ENCODE measurements at places on chromosomes 11 and 22.

GRCh38 chr11:111006227-111006626, 239.3 kb upstream of the POU2AF2 start:
- no peak for DNase-seq

DNA sequence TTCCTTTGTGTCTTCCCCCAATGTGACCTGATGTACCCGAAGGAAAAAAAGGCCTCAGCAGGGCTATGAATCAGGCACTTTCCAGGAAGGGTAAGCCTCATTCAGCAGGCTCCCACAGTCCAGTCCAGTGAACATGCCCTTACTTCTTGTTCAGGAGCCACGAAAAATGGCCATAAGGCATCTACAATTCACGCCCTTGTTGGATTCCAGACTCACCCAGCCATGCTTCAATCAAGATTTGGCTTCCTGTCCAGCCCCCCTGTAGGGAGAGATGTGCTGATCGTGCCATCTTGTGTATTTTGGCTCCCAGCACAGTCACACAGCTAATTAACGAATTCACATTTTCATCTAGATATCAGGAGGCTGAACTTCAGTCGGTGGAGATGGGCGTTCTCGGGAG, 9.9 kb upstream of the KCNJ5 start:
- DNase-seq = no peak

DNA sequence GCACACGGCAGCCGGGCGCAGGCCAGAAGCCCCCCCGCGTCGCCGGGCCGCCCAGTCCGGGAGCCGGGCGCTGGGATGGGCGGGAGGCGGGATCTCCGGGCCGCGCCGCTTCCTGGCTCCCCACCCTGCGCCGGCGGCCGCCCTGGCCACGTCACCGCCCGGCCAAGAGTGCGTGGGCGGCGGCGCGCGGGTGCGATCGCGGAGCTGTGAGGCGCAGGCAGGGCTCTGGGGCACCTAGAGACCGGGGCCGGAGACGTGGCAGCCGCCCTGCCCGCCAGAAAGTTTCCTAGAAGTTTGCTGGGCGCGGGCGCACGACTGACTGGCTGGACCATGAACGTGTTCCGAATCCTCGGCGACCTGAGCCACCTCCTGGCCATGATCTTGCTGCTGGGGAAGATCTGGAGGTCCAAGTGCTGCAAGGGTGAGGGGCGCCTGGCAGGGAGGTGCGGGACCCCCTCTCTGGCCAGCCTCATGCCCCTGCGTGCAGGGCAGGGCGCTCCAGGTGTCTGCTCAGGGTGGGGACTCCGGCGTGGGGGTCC, at the start of gene KDELR3:
Gene KDELR3 (plus strand): TSS at position 193 of the 539 bp plus-strand sequence. CDS start 138 bp downstream, at position 331.
- no peak for DNase-seq

- no peak for DNase-seq
Observed at GRCh38 chr22:48832592-48832991, 995.1 kb downstream of the BRD1 start.

GRCh38 chr11:128645968-128646367, 47.9 kb upstream of the FLI1 start:
- no peak for DNase-seq

- DNase-seq = peak; percentile 95
Observed at GRCh38 chr22:35399678-35400500, at the start of gene MCM5. Gene MCM5, plus strand, starts transcription at chr22:35400140. Its CDS starts 299 bp downstream, at chr22:35400439.

GRCh38 chr22:20408891-20409290, 14.9 kb downstream of the ZNF74 start:
- DNase-seq = no peak

- no peak for DNase-seq
Observed at GRCh38 chr22:26887916-26888315, 230.5 kb downstream of the MIAT start.

DNA sequence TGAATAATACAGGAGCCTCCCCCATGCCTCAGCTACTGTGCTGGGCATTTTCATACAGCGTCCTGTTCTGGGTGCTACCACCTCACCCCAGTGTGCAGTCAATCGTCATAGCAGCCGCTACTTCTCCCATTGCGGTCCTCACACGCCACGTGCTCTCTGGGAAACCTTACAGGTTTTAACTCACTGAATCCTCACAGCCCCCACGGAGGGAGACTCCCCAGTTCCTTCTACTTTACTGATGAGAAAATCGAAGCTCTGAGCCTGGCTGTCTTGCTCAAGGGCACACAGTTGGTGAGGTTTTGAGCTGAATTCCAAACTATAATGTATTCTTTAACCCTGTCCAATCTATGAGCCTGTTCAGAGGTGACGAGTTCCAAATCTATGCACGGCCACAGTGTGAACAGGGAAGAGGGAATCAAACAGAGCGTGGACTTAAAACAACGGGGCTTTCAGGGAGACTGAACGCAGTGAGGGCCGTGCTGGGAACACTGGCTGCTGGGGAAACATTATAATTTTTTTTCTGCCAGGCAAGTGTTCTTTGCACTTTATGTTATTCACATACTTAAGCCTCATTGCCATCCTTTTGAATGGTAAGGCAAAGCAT, 421.5 kb downstream of the BRD1 start:
- DNase-seq = no peak

DNA sequence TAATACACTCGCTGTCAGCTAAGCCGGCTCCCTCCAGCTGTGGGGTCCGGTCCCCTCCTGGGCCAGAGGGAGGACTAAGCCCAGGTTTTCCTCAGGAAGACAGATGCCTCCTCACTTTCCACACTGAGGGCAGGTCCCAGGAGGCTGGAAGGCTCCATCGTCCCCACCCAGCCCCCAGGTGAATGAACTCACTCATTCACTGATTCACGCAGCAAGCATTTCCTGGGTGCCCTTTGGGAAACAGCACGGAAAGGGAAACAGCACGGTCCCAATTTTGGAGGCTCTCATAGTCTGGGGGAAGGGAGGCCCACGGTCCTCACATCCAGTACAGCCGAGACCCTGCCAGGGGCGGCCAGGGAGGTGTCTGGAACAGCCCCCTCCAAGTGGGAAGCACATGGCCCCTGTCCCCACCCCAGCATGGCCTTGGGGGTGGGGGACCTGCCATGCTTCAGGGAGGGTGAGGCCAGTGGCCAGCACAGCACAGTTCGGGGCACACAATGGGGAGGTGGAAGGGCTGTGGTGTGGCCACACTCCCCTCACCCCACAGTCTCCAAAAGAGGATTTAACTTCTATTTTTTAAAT, 9.3 kb upstream of the TH start:
- no peak for DNase-seq

DNA sequence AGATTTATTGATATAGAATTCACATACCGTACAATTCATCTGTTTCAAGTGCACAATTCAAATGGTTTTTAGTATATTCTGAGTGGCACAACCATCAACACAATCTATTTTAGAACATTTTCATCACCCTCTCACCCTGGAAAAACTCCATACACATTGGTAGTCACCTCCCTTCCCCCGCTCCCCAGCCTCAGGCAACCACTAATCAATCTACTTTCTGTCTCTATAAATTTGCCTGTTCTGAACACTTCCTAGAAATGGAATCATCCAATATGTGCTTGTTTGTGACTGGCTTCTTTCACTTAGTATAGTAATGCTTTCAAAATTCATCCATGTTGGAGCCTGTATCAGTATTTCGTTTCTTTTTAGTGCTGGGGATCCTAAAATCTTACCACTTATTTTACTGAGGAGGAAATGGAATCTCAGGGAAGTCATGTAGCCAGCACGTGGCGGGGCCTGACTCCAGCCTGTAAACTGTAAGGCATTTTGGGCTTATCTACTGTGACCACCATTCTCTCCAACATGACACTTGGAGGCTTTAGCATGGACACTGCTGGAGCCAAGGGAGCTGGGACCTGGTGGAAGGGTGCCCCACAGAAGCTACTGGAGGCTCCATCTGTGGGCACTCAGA, 905 bp upstream of the UCP3 start:
- DNase-seq = no peak

- no peak for DNase-seq
Observed at GRCh38 chr11:57336111-57336666, 497 bp upstream of the SSRP1 start.

GRCh38 chr22:49638788-49639187, 188.9 kb downstream of the BRD1 start:
- DNase-seq = no peak

DNA sequence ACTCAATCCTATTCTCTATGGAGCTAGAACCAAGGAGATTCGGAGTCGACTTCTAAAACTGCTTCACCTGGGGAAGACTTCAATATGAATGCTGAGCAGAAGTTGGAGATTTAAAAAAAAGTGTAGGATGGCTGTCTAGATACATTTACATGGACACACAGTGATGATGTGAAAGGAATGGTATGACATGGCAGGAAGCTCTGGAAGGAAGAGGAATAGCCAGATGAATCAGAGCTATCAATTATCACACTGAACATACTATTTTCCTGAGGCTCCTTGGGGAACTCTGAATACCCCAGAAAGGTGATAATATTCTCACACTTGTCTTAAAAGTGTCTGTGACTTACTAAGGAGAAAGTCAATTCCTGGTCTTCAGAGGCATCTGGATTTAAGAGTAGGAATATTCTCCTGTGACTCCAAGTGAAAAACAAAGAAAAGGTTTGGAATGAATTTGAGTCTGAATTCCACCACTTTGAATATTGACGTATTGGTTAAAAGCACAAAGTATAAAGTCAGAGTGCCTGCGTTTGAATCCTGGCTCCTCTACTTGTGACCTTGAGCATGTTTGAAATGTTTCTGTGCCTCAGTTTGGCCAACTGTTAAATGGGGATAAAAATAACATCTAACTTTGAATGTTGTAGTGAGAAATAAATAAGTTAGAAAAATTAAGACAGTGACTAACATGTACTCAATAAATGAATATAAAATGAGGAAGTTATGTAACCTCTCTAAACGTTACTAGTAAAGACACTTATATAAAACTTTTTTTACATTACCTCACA, 1.3 kb downstream of the OR52D1 start:
- no peak for DNase-seq

DNA sequence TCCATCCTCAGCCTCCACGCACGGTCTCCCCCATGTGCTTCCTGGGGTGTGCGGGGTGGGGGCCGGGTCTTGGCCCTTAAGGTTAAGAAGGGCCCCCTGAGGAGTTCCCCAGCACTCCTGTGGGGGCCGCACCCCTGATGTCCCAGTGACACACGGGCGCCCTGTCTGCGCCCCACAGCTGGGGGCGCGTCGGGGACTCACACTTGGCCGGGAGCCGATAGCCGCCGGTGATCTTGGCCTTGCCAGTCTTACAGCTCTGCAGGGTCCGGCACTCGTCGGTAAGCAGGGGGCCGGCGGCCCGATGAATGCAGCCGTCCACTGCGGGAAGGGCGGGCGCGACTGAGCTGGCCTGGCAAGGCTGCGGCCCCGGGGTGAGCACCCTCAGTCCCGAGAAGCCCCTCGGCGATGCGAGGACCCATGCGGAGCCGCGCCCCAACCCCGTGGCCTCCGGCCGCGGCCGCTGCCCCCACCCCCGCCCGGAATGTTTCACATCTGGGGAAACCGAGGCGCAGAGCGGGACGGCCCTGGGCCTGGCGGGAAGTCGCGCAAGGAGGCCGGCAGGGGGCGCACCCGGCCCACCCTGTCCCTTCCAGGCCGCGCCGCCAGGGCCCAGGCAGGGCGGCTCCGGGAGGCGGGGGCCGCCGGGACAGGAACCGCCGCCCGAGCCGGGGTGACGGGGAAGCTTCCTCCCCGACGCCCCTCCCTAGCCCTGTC, 13.9 kb downstream of the OTUB1 start:
- DNase-seq = peak; percentile 91

All from H1 (cell line).